Activated CD8-positive, alpha-beta T cell treated with anti-CD3 and anti-CD28 coated beads, Interleukin-2, amount 10 ng/mL, durations not matched to agents 7 days and 5 days (primary cell): ENCODE measurements at places on chromosomes 4 and X. TPM values are rescaled to one million over a fixed set of nuclear protein-coding genes. Genes with fewer than 3 reads are reported as not detected.

DNA sequence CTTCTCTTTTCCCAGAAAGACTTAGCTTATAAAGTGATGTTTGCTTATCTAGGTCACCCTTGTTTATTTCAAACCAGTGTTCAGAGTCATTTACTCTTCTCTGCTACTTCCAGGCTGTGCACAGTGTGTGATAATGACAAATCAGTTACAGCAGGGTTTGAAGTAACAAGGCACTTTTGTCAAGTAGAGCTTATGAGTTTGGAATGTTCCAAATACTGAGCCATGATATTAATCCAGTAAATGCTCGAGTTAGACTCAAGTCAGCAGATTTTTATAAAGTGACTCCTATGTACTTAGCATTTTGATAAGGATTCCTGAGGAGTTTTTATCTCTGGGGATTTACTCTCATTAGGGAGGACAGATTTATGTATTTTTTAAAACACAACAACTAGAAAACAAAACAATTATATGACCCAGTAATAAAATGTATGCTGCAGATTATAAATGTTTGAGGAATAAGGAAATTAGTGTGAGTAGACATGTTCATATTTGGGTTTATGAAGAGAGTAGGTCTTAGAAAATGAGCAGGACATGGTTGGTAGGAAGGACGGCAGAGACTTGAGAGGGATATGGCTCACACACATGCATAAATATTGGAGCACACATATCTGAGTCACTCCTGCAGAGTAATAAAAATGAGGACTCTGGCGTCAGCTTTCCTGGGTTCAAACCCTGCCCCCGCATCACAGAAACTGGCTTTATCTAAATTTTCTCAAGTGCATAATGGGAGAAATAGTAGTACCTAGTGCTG, 271.2 kb downstream of the FBXO8 start:
- DNase-seq = no peak

DNA sequence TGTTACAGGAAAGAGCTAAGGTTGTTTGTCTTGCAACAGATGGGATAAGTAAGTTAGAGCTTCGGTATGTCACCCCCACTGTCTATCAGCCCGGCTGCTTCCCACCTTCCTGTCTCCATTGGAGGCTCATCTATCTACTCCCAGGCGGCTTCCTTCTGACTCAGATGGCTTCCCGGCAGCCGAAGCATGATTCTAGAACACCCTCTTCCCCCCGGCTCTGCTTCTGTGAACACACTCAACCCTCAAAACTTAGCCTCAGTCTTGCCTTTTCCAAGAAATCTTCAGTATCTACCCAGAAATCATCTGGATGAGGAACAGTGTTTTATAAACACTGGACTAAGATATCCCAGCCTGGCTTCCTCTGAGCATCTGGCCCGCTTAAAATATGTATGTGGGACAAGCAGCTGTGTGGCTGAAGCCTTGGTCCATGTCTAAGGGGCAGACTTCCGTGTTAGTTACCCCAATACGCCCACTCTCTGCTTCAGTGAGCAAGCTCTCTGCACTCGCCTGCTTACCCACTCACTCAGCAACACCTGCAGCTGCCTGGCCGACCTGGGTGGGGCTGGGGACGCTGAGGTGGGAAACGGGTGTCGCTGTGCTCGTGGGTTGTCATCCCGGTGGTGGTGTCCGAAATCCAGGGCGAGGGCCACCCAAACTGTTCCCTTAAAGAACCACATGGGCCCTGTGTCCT, 12.0 kb upstream of the SLC2A9 start:
- DNase-seq = no peak

DNA sequence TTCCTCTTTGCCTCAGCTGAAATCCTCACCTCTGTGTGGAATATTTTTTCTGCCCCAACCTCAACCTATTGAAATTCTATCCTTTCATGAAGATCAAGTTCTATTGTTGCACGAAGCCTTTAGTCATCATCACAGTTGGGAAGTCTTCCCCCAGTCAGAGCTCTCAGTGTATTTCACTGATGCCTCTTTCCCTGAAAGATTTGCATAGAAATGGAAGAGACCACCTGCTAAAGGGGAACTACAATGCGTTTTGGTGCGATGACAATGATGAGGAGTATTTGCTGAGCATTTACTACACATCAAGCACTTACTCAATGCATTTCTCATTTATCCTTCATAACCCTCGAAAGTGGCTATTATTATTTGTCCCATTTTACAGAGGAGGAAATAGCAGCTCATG, 151.2 kb upstream of the KLF3 start:
- DNase-seq = no peak

DNA sequence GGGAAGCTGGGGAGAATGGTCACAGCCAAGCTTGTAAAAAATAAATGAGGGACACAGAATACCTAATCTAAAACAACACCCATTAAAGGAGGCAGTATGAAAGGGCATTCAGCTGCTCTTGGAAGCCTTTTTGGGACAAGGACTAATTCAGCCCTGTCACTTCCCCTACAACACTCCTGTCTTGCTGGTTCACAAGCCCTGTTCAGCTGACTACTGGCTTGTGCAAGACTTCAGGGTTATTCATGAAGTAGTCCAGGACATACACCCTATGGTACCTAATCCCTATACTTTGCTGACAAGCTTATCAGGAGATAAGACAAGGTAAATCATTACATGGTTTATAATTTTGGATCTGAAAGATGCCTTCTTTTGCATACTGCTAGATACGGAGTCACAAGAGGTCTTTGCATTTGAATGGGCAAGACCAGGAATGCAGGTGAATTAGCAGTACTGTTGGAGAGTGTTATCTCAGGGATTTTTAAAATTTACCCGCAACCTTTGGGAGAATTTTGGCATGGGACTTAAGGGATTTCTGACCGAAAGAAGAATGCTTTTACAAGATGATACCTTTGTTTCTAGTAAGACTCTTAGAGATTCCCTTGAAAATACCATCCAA, 103.2 kb upstream of the LANCL3 start:
- no peak for DNase-seq

GRCh38 chrX:143580266-143580665, 55.6 kb downstream of the SLITRK4 start:
- no peak for DNase-seq

GRCh38 chr4:152109531-152110509, 349.0 kb upstream of the GATB start:
- DNase-seq = no peak

- DNase-seq = no peak
These were observed 133.3 kb downstream of the GATB start for GRCh38 chr4:151627491-151627890.

GRCh38 chr4:2333356-2333841, 71.5 kb upstream of the MXD4 start:
- no peak for DNase-seq

Gene UGT2A1
- total RNA-seq = not detected

- no peak for DNase-seq
These were observed 108.3 kb upstream of the KLHL4 start for GRCh38 chrX:87409113-87409841.
